ENCODE measurements at places on chromosomes 5 and 9.

DNA sequence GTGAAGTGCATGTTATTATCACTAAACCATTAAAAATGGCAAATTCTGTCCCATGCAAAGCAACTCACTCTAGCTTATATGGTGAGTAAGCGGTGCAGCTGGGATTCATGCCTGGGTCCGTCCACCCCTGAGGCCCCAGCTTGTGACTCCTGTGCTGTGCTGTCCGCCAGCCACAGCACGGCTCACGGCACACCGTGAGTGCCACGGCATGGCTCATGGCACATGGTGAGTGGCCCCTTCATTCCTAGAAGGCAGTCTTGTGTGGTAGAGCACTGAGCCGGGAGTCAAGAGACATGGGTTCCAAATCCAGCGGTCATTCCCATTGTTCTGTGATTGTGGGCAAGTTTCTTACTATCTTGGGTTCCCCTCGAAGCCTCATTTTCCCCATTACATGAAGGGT is 18.8 kb downstream of the RGS3 start:
- no peak for DNase-seq

DNA sequence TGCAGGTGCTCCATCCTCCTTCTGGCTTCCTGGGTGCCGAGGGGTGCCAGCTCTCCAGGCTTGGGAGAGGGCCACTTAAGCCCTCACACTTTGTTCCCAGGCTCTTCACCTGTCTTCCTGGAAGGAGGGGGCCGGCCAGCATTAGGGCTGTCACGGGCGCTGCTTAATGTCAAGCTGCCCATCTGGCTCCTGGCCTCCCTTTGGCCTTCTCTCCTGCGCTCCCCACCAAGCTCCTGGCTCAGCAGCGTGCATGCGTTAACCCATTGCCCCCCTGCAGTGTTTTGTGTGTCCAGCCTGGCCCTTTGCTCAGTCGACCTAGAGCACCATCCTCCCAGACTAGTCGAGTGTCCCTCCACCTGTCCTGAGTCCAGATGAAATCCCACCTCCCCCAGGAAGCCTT is 21.3 kb downstream of the NTNG2 start:
- DNase-seq, result no peak

GRCh38 chr5:167050568-167051401 is 1240.7 kb upstream of the WWC1 start:
- no peak for DNase-seq

DNA sequence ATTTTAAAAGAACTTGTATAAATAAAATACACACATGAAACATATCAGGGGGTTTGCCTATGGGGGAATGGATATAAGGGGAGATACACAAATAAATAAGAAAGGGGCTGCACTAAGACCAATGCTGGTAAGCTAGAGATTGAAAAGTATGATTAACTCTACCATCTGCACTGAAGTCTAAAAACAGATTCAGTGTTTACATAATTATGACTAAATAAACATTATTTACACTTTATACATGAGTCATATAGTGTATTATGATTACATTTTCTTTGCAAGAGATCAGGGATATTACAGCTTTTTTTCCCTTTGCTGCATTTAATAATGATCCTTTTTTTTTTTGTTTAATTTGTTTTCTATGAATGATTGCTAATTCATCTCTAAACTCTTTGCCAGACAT is 367.9 kb downstream of the TMEM38B start:
- DNase-seq, result no peak

- DNase-seq, result no peak
These were observed 11.5 kb downstream of the SLC6A19 start for GRCh38 chr5:1212881-1213280.

DNA sequence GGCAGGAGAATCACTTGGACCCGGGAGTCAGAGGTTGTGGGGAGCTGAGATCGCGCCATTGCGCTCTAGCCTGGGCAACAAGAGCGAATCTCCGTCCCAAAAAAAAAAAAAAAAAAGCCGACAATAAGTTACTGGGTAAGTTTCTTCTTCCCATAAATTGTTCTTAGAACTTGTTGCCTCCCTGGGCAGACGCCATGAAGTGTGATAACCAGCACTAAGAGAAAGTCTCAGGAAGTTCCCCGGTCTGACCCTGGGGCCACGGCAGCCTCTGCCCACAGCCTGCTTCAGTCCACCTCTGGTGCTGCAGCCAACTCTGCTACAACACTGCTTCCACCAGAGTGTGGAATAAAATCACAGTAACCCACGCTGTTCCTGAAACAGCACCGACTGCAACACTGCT is 19.1 kb downstream of the LPCAT1 start:
- DNase-seq, result no peak

- DNase-seq, result no peak
These were observed 584 bp upstream of the ARID3C start for GRCh38 chr9:34629491-34629808.

DNA sequence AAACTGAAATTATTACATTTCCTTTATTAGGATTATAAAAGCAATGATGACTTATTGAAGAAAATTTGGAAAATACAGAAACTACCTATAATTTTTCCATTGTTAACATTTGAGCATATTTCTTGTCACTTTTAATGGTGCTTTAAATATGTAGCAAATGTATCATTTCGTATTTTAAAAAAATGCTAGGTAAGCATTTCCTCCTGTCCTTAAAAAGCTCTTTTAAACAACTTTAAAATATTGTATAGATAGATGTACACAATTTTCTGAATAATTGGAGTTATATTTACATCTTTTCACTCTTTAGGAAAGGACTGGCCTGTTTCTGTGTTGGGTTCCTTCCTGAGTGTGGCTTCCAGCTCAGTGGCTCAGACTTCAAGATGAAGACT is 15.6 kb downstream of the TENT4A start:
- no peak for DNase-seq

- DNase-seq, result no peak
These were observed 1767.7 kb downstream of the EFNA5 start for GRCh38 chr5:105903069-105903468.

GRCh38 chr5:1930880-1931603 is 48.3 kb upstream of the IRX4 start:
- no peak for DNase-seq

DNA sequence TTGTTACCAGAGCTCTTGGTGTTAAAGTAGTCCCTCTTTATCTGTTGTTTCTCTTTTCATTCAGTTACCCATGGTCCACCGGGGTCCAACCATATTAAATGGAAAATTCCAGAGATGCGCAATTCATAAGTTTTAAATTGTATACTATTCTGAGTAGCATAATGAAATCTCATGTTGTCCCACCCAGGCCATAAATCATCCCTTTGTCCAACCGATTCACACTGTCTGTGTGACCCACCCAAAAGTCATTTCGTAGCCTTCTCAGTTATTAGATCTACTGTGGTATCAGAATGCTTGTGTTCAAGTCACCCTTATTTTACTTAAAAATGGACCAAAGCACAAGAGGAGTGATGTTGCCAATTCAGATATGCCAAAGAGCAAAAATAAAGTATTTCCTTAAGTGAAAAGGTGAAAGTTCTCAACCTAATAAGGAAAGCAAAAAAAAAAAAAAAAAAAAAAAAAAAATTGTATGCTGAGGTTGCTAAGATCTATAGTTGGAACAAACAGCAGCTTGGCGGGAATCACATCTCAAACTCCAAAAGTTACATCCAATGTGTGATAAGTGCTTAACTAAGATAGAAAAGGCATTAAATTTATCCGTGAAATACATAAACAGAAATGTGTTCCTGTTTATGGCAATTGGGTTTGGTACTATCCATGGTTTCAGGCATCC is 106.8 kb upstream of the GPBP1 start:
- DNase-seq, result no peak

GRCh38 chr5:133706506-133707430 is 94.4 kb upstream of the FSTL4 start:
- DNase-seq, result no peak

DNA sequence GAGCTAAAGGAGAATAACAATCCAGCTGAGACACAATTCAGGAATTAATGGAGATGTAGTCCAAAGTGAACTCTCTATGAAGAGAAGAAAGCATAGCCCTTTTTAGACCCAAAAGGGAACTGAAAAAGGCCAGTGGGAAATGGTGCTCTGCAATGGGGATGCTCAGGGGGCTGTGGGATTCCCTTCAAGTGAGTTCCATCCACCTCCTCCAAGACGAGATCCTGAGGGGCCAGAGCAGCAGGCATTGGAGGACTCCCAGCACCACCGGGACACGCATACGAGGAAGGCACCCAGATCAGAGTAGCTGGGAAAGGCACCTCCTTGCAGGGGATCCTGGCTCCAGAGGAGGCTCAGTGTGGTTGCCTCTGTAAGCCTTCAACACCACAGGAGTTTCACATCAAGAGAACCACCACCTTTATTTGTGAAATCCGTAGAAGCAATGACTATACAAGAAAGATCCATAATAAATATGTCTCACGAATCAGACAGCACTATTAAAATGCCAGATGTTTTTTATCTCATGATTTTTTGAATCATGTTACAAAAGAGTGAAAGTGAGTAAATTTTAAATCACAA is 288.2 kb downstream of the MED10 start:
- DNase-seq, result no peak

DNA sequence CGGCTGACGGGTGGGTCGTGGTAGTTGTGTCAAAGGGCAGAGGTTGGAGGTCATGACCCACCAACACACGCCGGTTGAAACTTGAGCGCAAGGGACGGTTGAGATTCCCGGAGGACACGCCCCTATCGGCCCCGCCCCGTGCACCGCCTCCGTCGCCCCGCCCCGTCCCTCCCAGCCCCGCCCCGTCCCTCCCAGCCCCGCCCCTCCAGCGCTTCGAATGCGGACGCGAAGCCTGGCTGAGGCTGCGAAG is 226 bp upstream of the RANBP17 start:
- no peak for DNase-seq

GRCh38 chr5:107365320-107366109 is 305.2 kb downstream of the EFNA5 start:
- DNase-seq, result no peak

- DNase-seq, result no peak
These were observed 41.1 kb downstream of the ALG2 start for GRCh38 chr9:99180662-99181061.

DNA sequence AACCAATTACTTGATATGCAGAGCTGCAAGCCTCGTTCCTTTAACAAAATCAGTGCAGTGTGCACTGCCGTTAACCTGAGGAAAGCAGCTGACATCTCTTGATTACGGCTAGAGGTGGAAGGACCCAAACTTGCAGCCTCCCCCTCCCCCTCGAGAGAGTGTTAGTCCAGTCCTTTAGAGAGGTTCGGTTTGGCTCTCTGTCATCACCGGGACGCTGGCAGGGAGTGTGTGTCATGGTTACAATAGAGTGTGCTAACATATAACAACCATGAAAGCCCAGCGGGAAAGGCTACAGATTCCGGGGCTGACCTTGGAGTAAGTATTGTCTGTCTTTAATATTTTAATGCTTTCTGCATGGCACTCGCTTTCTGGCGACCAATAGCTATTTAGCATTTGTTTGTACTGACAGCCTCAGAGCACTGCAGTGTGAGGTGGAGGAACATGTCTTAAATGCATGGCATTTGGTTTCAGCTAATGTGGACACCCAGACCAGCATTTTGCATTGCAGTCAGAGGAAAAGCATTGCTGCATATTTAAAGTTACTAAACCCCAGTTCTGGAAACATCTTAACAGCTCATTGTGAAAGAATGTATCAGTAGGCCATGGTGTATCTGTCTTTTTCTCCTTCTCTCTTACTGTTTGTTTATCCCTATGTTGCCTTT is 237.5 kb downstream of the CD180 start:
- no peak for DNase-seq

DNA sequence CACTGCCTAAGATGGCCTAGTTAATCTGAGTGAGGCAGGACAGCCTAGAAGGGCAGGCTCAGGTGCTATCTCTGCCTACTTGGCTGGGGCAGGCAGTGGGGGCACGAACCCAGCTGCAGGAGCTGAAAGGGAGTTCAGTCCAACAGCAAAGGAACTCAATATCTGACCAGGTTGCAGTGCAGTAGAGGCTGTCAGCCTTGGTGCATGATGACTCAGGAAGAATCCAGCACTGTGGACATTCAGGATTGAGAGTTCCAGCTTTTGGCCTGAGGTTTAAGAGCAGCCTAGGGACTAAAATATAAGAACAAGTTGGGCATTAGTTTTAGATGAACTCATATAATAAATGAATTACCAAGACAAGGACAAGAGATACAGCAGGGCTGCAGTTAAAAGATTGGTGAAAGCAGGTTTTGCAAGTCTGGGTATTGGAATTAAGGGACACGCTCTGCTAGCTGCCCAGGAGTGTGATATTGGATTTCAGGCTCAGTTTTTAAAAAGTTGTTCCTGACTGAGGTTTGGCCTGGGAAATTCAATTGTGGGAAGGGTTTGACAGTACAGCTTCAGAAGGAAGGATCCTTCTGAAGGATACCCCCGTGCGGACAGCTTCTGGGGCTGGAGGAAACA is 64.7 kb upstream of the ATG10 start:
- DNase-seq, result no peak

DNA sequence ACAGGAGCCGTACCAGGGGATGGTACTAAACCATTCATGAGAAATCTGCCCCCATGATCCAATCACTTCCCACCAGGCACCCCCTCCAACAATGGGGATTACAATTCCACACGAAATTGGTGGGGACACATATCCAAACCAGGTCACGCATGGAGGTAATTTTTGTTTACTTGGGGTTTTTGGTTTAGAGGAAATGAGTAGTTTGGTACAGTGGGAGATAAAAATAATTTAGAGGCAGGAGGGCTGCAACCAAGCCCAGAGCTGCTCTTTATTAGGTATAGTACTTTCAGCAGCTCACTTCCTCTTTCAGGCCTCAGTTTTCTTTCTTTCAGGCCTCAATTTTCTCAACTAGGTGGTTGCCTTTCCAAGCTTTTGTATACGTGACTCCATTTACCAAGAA is 23.2 kb downstream of the PRUNE2 start:
- no peak for DNase-seq

DNA sequence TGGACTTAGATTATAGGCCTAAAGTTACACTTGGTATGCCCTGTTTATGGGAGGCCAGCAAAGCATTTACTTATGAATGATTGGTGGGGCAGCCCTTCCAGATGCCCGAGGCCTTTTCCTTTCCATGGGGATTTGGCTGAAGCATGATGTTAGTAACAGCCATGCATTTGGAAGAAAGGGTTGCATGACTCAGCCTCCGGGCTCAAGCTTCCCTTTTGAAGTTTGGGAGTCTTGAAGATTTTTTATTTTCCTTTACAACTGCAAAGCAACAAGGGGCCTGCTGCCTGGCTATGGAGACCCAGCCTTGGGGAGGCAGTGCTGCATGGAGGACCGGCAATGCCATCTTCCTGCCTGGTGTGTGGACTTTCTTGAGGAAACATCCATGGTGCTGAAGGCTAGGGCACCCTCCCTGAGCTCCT is 244.7 kb downstream of the ICE1 start:
- DNase-seq, result no peak

Measured in T-helper 1 cell (primary cell).